Posterior vena cava (tissue), 2 donors: ENCODE measurements at places on chromosomes 6 and 20. TPM values are rescaled to one million over a fixed set of nuclear protein-coding genes. Genes with fewer than 3 reads are reported as not detected.
A peak's percentile ranks its signal among the peaks of the same experiment; 100 is the strongest.

The SNAP91 gene
- 0.97 TPM for total RNA-seq

DNA sequence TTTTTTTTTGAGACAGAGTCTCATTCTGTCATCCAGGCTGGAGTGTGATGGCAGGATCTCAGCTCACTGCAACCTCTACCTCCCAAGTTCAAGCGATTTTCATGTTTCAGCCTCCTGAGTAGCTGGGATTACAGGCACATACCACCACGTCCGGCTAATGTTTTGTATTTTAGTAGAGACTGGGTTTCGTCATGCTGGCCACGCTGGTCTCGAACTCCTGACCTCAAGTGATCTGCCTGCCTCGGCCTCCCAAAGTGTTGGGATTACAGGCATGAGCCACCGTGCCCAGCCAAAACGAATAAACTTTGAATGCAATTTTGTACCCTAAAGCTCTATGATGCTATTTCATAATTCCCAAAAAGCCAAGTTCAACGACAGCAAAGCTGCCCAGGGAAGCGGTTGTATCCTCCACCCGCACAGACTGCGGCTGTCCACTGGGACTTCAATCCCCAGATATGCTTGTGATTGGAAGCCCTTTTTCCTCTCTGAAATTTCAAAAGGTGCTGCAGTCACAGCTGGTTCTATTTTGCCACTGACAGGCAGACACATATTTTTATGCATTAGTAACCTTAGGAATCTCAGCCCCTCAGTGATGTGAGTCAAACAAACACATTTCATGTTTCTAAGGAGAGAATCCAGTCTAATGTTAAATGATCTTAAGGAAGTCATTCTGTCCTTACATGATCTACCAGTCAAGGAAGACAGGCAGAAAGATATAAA lies 8.7 kb upstream of the RAMACL start:
- DNase-seq = no peak

DNA sequence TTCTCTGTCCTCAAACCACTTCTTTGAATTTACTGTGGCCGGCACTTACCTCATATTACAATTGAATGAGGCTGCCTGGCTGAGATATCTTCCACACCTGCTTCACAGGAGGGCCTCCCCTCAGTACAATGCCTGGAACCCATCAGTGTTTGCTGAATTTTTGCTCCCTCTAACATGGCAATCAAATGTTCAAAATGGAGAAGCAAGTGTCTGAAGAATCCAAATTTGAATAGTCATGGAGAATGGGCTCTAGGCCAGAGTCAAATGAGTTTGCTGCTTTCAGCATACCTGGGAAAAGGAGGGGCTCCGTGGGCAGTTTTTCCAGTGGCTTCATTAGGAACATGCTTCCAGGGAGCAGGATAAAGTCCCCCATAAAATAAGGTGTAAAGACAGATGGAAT lies 564.8 kb downstream of the UTRN start:
- no peak for DNase-seq

DNA sequence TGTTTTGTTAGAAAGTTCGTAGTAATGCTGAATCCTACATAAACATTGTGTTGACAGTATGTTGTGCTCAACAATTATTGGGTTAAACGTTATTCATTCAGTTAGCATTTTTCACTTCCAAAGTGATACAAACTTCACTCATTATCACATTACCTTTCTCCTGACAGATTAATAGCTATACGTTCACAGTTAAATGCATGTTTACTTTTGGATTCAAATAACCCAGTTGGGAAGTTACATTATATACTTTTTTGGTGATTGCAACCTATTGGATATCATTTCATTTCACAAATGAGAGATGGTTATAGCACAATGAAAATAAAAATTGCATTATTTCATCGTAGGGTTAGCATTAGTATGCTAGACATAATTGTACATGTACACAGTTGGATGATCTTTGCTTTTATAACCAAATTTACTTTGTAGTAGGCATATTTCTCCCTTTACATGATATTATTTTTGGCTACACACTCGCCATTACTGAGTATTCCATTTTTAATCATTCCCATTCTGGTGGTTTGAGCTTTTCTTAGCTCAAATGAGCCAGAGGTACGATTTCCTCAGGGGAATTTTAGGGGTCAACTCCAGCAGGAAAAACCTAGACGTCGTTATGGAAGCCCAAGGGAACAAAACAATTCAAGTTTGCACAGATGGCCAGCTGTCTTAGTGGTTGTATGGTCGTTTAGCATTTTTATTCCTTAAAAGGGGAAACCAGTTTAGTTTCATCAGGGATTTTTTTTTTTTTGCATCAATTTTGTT lies 2.1 kb upstream of the HIVEP1 start:
- no peak for DNase-seq

DNA sequence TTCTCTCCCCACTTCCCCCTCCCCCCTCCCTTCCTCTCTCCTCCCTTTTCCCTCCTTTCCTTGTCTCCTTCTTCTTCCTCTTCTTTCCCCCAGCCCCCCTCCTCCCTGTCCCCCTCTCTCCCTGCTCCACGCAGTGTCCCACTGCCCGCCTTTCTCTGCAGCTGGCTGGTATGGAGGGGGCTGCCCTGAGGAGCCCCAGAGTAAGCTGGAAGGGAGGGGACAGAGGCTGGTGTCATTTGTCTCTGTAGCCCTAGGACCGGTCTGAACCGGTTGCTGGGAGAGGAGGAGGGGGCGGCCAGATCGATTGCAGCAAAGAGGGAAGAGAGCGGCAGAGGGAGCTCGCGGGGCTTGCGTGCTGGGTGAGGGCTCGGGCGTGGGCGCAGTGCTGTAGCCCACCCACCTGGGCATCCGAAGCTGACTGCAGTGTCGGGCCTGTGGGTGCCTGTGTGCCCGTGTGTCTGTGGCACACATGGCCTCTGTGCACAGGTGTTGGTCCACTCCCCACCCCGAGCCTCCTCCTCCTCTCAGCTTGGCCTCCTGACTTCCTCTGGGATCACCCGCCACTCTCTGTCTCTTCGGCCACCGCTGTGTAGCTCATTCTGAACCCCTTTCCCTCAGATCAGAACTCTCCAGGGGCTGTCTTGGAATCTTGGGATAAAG lies 50.6 kb downstream of the SRC start:
- no peak for DNase-seq

DNA sequence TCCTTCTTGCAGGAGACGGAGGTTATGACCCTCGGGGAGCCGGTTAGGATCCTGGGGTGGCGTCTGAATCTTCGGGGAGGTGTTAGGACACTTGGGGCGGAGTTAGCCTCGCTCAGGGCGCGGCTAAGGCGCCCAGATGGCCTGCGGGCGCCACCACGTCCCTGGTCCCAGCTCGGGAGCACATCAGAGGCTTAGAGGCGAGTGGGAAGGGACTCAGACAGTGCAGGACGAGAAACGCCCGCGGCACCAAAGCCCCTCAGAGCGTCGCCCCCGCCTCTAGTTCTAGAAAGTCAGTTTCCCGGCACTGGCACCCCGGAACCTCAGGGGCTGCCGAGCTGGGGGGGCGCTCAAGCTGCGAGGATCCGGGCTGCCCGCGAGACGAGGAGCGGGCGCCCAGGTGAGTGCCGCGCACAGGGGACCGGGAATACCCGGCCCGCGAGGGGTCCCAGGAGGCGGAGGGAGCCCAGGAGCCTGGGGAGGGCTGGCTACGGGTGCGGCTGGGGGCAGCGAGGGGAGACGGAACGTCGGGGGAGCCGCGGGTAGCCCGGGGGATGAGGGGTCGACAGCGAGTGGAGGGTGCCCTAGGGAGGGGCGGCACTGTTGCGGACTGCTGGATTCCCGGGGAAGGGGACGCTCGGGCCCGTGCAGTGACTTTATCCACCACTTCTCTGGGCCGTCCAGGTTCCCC lies at the start of gene HCK:
TSS of gene HCK (plus strand) at position 153 of the 688 bp plus-strand sequence.
- peak; percentile 89 for DNase-seq

GRCh38 chr6:57021086-57021720 lies 25.3 kb upstream of the KIAA1586 start:
- DNase-seq = no peak
